ENCODE measurements at places on chromosomes 5 and 9.

DNA sequence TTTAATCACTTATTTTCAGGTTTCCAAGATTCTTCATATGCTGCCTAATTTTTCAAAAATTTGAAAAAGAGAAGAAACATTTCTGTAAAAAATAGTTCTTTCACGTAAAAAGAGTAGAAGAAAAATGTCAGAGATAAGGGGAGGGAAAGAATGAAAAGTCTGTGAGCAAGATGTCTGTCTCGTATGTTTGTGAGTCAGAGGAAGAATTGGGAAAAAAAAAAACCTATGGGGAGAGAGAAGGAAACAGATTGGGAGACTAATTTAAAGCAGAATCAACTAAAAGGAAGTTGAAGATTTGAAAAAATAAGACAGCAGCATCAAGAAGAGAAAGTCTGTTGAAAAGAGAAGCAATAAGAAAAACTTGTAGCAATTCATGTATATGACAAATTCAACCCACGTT lies 456.3 kb downstream of the HINT1 start:
- DNase-seq, result no peak

DNA sequence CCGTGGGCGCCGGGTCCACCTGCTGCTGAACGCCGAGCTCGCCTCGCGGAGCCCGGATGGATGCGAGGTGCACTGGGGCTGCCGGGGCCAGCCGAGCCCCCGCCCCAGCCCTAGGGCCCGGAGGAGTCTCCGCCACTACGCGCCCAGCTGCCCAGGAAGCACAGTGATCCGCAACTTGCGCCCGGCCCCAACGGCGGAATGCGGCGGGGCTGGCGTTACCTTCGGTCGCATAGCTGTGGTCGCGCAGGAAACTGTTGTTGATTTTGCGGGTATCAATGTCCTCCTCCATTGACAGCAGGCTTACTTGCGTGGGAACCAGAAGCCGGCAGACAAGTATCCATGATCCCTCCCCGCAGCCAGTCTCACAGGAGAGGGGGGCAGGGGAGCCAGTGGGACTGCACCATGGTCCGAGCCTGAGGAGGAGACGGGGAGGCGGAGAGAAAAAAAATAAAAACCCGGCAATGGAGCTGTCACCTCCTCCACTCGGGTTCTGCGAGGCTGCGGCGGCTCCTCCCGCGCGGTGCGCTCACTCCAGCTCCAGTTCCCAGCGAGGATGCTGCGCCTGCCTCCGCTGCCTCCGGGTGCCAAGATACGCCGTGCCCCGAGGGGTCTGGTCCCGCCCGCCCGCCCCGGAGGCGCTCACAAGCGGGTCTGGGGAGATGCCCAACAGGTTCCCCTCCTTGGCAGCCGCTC lies 628 bp downstream of the PPP2R2B start:
- DNase-seq, result no peak

- no peak for DNase-seq
These were observed 414.7 kb downstream of the KDM4C start for GRCh38 chr9:7172154-7173115.

- DNase-seq, result no peak
These were observed 5.0 kb downstream of the GRXCR2 start for GRCh38 chr5:145867806-145868205.

DNA sequence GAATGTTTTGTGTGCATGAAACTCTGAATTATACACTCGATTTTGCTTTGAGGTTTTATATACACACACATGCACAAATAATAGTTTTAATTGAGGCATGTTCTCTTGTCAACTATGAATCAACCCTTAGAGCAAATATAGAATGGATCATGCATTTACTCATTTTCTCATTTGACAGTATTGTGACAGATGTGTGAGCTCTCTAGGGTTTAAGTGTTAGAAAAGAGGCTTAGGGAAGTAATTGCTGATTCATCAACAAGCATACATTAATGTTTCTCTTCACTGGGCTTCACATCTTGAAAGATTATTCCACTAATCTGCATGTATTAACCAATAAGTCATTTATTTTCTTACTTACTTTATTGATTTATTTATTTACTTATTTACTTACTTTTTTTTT lies 1356.8 kb upstream of the ACO1 start:
- DNase-seq, result no peak

DNA sequence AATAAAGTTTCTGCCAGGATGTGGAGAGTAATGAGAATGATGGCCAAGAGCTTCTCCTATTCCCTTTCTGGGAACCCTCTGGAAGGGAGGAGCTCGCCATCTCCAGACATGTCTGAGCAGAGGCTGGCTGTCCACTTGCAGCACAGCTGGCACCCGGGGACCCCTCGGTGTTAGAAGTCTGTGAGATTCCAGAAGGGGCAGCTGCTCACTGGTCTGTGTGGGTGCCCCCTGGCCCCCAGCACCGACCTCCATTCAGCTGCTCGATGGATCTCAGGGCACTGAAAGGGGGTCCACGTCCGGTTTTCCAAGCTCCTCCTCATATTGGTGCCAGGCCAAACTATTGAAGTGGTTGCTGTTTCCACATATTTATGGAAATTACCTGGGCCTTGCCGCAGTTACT lies 3.6 kb upstream of the FAM163B start:
- DNase-seq, result no peak

DNA sequence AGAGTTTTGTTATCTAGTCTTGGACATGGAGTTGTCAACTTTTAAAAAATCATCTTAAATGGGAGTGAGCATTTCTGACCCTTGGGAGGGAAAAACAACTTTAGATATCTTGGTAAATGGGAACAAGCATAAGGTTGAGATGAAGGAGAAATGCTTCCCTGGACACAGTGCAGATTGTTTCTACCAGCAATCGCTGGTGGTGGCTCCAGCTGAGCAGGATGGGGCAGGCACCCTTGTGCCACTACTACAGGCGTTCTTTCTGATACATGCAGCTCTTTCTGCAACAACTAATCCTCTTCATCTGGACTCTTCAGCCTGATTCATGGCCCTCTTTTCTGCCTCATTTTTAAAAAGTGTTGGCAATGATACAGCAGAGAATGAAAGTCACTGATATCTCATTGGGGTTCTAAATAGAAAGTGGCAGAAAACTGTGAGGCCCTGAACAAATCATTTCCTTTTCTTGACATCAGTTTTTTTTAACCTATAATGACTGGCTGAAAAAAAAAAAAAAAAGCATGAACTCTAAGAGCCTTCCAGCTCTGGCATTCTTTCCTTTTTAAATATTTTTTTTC lies 409.4 kb upstream of the PTGER4 start:
- DNase-seq, result no peak

GRCh38 chr9:135851748-135852147 lies 55.6 kb downstream of the CAMSAP1 start:
- DNase-seq, result no peak

DNA sequence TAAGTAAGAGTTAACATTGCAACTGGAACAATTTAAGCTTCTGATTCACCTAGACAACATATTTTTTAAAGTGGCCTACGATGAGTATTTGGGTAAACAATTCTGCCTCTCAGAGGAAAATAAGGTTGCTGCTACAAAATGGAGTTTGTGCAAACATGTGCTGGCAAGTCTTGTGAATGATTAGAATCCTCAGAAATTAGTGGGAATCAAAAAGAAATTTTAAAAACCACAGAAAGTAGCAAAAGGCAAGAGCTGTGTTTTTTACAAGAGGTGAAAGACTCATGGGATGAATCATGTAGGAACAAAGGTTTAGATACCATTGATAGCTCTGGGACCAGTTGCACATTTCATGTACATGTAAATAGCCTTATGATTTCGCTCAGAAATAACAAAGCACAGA lies 561.6 kb downstream of the TAF11L14 start:
- no peak for DNase-seq

- no peak for DNase-seq
These were observed 29.6 kb downstream of the SPRY4 start for GRCh38 chr5:142295084-142295758.

DNA sequence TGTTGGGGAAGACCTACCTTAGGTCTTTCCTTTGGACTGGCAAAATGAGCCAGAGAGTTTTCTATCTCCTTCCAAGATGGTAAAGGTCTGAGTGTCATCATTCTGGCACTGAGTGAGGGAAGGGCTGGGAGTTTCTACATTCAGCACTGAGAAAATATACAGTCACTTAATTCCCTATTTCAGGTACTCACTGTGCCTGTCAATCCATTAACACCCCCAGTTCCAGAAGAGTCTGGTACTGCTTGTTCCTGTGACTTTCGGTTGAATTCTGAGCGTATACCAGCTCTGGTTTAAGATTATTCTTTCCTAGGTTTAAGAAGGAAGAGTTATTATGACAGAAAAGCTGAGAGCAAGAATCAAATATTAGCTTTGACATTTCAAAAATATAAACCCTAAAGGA lies 68.4 kb downstream of the MTX3 start:
- no peak for DNase-seq

GRCh38 chr5:4206127-4206526 lies 610.5 kb downstream of the IRX1 start:
- no peak for DNase-seq

GRCh38 chr9:123419721-123420591 lies 64.0 kb downstream of the CRB2 start:
- DNase-seq, result no peak

DNA sequence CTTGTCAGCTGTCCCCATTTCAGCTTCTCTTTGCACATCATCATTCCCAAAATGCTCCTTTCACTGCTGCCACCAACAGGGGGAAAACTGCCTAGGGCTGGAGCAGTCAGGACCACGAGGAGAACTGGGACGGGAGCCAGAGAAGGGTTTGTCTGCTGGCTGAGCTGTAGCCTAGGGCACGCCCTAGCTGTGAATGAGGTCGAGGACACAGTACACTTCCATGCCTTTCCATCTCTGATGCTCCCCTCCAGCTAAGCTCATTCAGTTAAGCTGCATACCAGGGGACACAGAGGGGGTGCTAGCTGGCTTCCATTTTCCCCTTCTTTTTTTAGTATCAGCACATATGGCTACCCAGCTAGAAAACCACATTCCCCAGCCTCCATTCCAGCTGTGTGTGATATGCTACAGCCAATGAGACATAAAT lies 64.7 kb downstream of the STK10 start:
- no peak for DNase-seq

DNA sequence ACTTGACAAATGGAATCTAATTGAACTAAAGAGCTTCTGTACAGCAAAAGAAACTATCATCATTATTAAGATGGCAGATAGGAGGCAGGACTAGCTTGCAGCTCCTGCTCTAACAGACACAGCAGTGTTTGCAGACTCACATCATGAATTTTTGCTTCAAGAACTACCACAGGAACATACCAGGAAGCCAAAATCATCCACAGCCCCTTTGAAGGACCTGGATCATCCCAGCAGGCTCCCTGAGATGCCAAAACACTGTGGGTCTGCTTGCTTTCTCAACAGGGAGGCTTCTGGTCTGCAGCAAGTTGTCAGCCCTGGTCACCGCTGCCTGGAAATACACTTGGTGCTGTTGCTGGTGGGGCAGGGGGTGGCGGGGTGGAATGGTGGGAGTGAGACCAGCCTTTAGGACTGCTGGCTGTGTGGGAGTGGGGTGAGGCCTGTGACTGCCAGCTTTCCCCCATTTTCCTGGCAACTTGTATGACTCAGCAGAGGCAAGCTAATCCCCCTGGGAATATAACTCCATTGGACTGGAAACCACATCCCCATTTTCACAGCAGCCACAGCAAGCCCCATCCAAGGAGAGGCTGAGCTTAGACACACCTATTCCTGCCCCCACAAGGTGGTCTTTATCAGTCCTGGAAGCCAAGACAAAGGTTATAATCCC lies 533.8 kb upstream of the CYLC2 start:
- peak; percentile 2 for DNase-seq

DNA sequence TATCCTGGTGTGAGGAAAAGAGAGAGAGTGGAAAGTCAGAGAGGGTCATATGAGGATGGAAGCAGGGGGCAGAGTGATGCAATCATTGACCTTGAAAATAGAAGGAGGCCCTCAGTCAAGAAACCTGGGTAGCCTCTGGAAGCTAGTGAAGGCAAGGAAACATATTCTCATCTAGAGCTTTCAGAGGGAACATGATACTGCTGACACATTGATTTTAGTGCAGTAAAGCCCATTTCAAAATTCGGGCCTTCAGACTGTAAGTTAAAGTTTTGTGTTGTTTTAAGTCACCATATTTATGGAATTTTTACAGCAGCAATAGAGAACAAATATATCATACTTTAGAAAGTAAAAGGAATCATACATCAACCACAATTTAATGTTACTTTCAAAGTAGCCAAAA lies 87.0 kb downstream of the ADAMTS19 start:
- no peak for DNase-seq

DNA sequence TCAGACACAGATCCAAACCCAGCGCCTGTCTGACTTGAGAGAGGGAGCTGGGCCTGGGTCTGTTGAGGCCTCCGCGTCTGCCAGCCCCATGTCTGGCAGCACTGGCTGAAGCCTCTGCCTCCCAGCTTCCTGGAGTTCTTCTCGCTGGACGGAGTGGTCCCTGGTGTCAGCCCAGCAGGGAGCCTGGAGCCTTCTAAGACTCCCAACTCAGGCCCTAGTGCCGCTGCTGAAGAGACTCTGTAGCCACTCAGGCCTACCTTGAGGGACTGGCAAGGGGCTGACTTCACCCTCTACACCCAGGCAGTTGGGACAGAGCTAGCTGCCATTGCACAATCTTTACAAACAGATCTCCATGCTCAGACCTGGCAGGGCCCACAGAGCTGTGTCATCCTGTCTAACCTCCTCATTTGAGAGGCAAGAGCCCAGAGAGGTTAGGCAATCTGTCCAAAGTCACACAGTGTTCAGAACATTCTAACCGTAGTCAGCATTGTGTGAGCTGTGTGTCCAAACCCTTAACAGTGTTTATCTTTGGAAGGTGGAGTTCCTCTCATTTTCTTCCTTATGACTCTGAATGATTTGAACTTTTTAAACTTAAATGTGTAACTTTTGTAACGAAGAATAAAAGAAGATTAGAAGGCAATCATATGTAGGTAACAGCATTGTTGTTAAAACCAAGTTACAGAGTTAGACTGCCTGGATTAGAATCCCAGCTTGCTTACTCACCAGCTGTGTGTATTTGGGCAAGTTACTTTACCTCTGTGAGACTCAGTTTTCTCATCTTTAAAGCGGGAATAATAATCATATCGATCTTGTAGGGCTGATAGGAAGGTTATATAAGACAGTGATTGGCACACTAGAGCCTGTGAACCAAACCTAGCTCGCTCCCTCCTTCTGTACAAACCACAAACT lies 4.6 kb upstream of the DUSP1 start:
- no peak for DNase-seq

DNA sequence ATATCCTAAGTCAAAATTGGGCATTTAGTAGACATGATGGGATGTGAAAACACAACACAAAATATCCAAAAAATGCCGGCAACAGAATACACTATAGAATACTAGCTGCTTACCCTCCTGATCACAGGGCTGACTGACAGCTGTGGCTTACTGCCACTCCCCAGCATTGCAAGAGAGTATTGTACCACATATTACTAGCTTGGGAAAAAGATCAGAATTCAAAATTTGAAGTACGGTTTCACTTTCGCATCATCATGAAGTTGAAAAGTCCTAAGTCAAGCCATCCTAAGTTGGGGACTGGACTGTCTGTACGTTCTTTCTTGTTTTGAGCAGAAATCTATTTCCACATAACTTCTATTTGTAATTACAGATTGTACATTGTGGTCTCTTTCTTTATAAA lies 851.4 kb downstream of the MAT2B start:
- DNase-seq, result no peak

GRCh38 chr5:83991566-83992224 lies 271.0 kb upstream of the HAPLN1 start:
- no peak for DNase-seq

Data from NCI-H2171 (cell line).